ENCODE measurements at places on chromosomes 4 and X. TPM values are rescaled to one million over a fixed set of nuclear protein-coding genes. Genes with fewer than 3 reads are reported as not detected.
A peak's percentile ranks its signal among the peaks of the same experiment; 100 is the strongest.

The SHROOM2 gene
- polyA plus RNA-seq, result 3.5 TPM

- DNase-seq, result no peak
Observed at GRCh38 chrX:49001521-49002090, 458 bp downstream of the GRIPAP1 start.

DNA sequence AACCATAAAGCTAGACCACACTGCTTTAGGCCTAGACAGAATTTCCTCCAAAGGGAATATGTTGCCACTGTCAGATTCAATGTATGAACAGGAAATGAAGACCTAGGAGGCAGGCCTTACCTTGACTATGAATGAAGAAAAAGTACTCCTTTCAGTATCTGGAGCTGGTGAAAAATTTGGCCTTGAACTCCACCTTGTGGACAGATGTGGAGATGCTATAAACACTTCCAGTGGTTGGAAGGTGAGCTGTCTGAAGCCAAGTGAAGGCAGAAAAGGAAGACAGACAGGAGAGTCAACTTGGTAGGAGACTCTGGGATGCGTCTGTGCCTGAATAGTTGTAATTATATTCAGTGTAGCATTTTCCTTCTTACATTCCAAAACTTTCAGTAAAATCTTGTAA, 17.2 kb downstream of the SPIN3 start:
- DNase-seq, result peak; percentile 29

The ERCC6L gene
- polyA plus RNA-seq, result not detected

GRCh38 chr4:32037399-32037798, 1317.2 kb downstream of the PCDH7 start:
- peak; percentile 79 for DNase-seq

The CXorf49B gene
- not detected for polyA plus RNA-seq

GRCh38 chr4:184854673-184855072, 28.9 kb upstream of the ACSL1 start:
- DNase-seq, result no peak

DNA sequence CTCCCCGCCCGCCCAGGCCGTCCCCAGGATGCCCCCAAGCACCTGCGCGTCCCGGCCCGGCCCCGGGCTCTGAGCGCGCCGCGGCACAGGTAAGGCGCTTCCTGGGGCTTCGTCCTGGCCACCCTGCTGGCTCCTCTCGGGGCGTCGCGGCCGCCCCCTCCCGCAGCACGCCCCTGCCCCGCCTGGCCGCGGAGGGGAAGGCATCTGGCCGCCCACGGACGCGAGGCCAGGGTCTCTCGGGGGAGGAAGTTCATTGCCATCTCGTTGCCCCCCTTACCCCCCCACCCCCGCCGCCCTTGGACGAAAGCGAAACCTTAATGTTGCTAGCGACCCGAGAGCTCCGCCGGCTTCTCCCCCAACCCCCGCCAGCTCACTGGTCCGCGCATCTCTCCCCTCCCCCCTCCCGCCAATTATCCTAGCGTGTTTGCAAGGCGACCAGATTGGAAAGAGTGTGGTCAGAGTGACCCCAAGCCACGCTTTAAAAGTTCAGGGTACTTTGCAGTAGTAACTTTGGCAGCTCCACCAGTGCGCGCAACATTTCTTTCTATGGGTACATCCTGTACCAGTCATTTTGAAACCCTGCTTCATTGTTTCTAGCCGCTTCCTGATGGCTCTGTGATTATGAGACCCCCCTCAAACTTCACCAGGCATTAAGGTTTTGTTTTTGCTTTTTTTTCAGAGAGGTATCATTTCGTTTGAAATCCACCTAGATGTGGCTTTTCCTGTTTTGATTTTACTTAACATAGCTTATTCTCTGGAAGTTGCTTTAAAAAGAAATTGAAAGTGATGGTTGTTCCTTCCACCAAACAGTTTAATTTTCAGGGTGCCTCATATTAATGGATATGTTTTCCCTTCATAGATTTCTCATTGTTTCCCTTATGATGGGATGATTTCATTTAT, 626 bp downstream of the TBC1D1 start:
- peak; percentile 70 for DNase-seq

DNA sequence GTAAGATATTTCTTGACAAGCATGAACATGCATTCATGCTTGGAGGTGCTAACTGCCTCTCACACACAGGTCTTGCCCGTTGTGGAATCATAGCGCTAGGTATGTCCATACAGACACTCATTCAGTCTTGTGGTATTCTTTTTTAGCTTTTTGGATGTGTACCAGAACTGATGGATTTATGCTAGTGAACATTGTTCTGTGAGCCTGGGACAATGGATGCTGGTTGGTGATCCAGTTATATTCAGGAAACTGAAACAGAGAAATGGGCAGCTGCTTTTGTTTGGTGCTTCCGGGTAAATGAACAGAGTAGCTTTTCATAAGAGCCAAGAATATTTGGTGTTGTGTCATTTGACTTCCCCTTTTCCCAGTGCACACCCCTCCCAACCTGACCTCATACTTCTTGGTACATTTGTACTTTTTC, 78.9 kb upstream of the SLC4A4 start:
- DNase-seq, result no peak

DNA sequence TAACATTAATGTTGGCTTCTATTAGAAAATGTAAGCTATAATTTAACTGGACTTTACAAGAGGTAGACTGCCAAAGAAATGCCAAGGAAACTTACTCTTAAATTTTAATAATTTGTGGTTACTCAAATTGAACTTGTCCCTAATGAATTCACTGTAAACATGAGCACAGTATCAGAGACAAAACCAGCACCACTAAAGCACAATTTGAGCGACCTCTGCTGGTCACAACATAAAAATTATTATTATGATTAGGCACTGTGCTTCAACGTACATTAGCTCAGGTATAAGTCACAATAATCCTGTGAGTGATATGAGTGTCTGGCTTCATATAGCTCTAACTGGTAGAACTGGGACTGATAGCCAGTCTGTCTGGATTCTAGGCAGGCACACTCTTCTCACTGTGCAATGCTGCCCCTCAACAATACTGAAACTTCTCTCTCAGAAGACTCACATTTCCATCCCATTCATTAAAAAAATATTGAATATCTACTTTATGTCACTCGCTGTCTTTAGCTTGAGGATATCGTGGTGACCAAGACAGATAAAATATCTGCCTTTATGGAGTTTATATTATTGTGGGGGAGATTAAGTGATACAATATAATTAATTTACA, 8.0 kb downstream of the NUDT6 start:
- peak; percentile 75 for DNase-seq

The NXF3 gene
- 2.7 TPM for polyA plus RNA-seq

The TLR10 gene
- 0.11 TPM for polyA plus RNA-seq

DNA sequence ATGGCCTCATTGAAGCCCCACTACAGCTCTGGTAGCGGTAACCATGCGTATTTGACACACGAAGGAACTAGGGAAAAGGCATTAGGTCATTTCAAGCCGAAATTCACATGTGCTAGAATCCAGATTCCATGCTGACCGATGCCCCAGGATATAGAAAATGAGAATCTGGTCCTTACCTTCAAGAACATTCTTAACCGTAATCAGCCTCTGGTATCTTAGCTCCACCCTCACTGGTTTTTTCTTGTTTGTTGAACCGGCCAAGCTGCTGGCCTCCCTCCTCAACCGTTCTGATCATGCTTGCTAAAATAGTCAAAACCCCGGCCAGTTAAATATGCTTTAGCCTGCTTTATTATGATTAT, 876 bp downstream of the HPRT1 start:
- DNase-seq, result peak; percentile 33

DNA sequence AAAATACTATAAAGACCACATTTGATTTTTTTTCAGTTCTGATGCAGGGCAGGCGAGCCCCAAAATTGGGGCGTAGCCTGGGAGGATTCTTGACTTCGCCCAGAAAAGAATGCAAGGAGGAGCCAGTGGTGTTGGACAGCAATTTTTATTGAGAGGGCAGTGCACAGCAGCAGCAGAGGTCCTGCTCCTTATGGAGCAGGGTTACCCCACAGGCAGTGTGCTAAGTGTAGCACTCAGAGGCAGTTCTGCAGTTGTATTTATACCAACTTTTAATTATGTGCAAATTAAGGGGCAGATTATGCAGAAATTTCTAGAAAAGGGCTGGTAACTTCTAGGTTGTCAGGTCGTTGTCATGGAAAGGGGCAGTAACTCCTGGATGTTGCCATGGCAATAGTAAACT, 69.9 kb downstream of the GASK1B start:
- no peak for DNase-seq

- no peak for DNase-seq
Observed at GRCh38 chr4:6733358-6734164, 17.6 kb downstream of the BLOC1S4 start.
